ENCODE measurements at places on chromosomes 1 and 21. TPM values are rescaled to one million over a fixed set of nuclear protein-coding genes. Genes with fewer than 3 reads are reported as not detected.

The ARPC5 gene
- 14.6 TPM for total RNA-seq

The IFNLR1 gene
- total RNA-seq: 6.3 TPM

The DSTYK gene
- 14.2 TPM for total RNA-seq

The OR2T35 gene
- not detected for total RNA-seq

The AIRE gene
- not detected for total RNA-seq

The KLHDC9 gene
- 1.6 TPM for total RNA-seq

The KRTAP21-3 gene
- not detected for total RNA-seq

The FCMR gene
- 3.7 TPM for total RNA-seq

The OR2T29 gene
- total RNA-seq: not detected

The SELP gene
- 0.85 TPM for total RNA-seq

The EDARADD gene
- not detected for total RNA-seq

The LMOD1 gene
- total RNA-seq: 39.5 TPM

The S100A16 gene
- total RNA-seq: 44.1 TPM

Data from gastrocnemius medialis (tissue), 4 donors.